ENCODE measurements at places on chromosomes 7 and 10.

DNA sequence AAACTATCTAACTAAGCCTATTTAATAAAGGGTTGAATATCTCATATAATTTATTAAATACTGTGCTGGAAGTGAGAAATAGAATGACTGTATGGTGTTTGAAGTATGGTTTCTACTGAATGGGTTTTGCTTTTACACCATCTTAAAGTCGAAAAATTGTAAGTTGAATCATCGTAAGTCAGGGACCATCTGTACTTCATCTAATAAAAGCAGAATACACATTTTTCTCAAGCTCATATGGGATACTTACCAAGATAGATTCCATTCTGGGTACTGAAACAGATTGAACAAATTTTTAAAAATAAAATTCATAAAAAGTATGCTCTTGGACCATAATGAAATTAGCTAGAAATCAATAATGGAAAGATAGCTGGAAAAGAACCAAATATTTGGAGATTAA is 285.4 kb downstream of the CXCL12 start:
- no peak for DNase-seq

DNA sequence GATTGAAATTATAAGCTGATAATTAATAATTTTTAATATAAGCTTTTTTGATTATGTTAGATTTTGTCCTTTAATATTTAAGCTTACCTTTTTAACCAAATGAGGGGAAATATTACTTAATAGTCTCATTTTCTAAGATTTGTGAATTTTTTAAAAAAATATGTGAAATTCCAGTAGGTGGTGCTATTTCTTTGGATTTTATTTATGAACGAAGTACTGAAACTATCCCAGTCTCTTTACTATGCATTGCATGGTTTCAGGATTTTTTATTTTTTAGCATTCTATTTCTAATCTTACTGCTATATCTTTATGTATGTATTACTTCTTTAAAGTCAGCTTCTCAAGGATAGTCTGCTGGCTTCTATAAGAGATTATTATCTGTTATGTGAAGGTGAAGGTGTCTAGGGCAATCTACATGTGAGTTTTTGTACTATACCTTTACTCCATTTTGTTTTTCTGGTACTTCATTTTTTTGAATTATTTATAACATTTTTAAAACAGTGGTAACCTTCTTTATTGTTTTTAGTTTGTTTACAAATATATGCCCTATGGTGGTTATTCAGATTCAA is 78.3 kb downstream of the ATRNL1 start:
- peak; percentile 12 for DNase-seq

DNA sequence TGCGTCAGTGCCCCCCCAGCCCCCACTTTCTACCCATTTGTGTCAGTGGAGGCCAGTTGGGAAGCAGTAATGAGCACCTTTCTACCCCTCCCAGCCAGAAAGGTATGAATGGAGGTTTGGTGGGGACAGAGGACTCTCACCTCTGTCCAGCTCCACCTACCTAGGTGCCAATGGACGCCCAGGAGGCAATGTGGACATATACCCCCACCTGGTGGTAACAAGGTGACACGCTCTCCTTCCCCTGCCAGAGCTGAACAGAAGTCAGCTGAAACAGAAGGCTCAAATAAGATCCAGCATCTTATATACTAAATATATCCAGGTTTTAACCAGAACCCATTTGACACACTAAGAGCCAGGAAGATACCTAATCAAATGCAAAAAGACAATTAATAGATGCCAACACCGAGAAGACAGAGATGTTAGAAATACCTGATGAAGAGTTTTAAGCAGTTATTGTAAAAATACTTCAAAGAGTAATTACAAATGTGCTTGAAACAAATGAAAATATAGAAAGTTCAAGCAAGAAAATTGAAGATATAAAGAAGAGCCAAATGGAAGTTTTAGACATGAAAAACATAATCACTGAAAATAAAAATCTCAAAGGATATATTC is 18.4 kb upstream of the SORCS3 start:
- DNase-seq, result no peak

DNA sequence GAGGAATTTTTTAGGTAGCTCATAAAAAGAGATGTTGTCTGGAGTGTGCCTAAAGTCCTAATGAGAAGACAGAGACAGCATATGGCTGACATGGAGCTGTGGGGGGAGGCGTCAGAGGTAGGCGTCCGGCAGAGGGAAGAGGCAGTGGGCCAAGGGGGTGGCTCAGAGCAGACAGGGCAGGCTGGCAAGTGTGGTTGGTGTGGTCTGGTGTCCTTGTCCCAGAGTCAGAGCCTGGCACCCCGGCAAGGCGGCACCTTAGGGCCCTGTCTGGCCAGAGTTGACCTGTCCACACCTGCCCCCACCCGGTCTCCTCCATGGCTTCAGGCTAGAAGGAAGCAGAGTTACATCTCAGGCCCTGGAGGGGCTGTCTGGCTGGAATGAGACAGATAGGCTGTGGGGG is 220.3 kb upstream of the ZNF32 start:
- no peak for DNase-seq

GRCh38 chr7:155344270-155344617 is 46.6 kb downstream of the INSIG1 start:
- no peak for DNase-seq

GRCh38 chr10:100567826-100568225 is 32.1 kb downstream of the HIF1AN start:
- DNase-seq, result no peak

GRCh38 chr10:34178756-34179155 is 636.3 kb downstream of the PARD3 start:
- no peak for DNase-seq

Measured in MV-4-11 (cell line).